Spleen (tissue), 13 donors: ENCODE measurements at places on chromosomes 1 and 21.

- DNase-seq, result no peak
These were observed 100.1 kb upstream of the S1PR1 start for GRCh38 chr1:101136739-101137138.

GRCh38 chr1:36251794-36252481 is 27.7 kb downstream of the THRAP3 start:
- no peak for DNase-seq

GRCh38 chr1:183983371-183984105 is 54.0 kb downstream of the COLGALT2 start:
- DNase-seq, result no peak

- DNase-seq, result peak; percentile 57
These were observed 17.2 kb downstream of the SPOCD1 start for GRCh38 chr1:31798433-31799195.

GRCh38 chr1:25854554-25854953 is 4.7 kb downstream of the AUNIP start:
- DNase-seq, result no peak

- no peak for DNase-seq
These were observed 27.3 kb upstream of the TMEM61 start for GRCh38 chr1:54952950-54953718.

DNA sequence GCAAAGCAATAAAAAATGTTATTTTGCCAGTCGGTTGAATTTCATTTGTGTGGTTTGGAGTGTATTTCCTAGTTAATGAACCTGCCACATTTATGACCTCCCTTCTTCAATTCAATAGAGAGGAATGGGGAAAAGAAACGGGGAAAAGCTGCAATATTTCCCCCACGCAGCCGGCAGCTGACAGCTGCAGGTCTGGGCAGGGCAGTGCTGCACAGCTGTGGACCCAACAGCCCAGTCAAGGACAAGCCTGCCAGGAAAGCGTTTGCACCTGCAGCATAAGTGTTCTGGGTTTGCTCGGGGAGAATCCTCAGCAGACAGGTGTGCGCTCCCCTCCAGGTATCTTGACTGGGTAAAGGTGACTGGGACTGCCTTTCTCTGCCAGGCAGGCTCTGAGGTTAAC is 53.4 kb downstream of the FBXO2 start:
- no peak for DNase-seq
